ENCODE measurements at places on chromosomes 13 and 19.

- DNase-seq, result no peak
Observed at GRCh38 chr19:40272261-40272660, 12.9 kb downstream of the AKT2 start.

- DNase-seq, result no peak
Observed at GRCh38 chr13:93101226-93101734, 125.3 kb upstream of the GPC6 start.

GRCh38 chr19:8074501-8074900 is 21.9 kb downstream of the CCL25 start:
- DNase-seq, result no peak

- no peak for DNase-seq
Observed at GRCh38 chr13:78046331-78046730, 127.7 kb upstream of the EDNRB start.

DNA sequence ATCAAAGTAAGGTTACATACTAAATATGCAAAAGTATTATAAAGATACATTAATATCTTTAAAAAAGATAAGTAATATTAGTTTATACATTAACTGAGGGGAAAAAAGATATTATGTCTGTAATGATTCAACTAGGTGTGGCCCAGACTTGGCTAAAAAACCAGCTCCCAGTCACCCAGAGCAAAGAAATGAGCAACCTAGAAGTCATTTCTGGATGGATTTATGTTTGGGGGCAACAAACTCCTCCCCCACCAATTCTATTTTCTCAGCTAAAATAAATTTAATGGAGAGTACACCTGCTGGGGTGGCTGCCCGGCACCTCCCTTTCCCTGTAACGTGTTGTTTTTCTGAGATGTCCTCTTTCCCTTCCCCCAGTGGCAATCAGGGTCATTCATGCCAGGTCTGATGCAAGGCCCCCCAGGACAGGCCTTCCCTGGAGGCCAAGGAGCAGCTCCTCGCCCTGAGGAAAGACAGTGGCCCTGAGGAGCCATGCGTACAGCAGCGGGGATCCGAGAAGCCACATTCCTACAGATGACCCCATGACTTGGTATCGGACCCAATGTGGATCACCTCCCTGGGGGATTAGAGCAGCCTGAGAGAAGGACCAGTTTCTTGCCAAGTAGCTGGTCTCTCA is 78.6 kb upstream of the DOCK9 start:
- DNase-seq, result no peak

DNA sequence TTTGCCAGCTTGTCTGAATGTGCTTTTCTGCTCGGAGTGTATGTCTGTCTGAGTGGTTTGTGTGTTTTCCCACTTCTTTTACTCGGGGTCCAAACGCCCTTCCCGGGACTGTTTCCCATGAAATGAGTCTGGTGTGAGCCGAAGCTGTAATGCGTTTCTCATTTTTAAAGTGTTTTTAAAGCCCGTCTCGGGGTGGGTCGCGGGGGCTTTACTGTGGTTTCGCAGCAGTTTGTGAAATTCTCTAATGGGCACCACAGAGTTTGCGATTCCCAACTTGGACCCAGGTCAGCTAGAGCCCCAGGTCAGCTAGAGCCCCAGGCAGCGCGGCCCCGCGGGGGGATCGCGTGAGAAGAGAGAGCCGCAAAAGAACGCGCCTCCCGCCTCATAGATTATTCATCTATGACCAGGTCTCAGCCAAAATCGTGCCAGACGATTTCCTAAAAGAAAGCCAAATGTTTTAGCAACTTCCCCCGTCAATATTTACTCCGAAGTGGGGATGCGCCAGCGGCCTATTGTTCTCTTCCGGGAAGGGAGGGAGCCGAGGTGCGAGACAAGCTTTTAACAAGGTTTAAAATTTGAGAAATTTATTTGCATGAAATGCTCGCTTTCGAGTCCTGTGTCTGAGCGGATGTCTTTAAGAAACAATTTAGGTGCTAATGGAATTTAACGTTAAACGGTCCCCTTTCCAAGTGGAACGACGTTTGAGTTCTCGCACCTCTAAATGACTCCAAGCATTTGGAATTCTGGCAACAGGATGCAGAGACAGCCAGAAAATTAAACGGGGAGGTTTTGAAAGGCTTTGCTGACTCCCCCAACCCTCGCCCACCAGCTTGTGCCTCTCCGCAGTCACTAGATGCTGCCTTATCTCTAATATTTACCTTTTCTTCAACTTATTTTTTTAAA is 2.2 kb downstream of the ZIC2 start:
- DNase-seq, result no peak

DNA sequence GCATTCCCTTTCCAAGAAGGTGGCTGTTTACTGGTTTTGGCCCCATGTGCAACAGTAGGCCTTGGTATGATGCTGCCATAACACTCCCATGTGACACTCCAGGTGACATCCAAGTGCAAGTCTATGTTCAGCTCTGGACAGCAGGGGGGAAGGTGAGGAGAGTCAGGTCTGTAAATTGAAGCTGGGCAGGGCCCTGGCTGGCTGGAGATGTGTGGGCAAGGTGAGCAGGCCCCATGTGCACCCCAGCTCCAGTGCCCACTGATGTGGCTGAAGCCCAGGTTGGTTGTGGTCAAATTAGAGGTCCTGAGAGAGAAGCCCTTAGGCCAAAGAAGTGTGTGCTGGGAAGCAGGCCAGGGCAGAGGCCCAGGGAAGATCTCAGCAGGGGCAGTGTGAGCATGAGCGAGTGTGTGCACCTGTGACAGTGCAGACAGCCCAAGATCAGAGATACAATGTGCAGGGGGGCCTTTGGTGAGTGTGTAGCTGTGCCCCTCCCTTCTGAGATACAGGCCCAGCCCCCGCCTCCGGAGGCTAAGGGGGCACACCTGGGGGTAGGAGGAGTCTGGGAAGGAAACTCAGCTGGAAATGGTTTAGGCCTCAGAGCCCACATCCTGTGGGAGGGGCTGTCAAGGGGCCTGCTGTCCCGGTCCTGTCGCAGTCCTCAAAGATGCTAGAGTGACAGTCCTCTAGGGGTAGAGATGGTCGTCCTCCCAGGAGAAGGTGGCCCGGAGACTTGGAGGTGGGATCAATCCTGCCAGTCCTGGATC is 18.6 kb downstream of the DEDD2 start:
- DNase-seq, result no peak

DNA sequence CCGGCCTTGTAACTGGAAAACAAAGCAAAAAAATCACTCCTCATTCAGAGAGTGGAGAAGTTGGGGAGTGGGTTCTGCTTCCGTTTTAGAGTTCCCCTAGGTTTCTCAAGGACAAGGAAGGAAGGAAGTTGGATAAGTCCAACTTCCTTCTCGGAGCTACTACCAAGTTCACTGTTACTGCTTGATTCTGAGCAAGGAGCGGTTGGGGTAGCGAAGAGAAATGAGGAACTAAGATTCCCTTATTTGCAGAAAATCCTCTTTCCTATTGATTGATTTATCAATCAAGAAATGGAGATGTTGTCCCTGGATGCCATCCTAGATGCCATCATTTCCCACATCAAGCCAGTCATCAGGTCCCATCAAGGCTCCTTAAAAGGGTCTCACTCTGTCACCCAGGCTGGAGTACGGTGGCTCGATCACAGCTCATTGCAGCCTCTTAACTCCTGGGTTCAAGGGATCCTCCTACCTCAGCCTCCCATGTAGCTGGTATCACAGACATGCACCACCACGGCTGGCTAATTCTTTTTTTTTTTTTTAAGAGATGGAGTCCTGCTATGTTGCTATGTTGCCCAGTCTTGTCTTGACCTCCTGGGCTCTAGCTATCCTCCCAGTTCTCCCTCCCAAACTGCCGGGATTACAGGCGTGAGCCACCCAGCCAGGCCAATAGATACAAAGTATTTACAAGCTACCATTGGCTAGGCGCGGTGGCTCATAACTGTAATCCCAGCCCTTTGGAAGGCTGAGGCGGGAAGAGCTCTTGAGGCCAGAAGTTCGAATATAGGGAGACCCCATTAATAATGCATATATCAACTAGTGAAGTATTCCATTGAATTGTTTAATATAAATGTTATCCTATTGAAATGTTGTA is 809 bp upstream of the B9D2 start:
- no peak for DNase-seq

DNA sequence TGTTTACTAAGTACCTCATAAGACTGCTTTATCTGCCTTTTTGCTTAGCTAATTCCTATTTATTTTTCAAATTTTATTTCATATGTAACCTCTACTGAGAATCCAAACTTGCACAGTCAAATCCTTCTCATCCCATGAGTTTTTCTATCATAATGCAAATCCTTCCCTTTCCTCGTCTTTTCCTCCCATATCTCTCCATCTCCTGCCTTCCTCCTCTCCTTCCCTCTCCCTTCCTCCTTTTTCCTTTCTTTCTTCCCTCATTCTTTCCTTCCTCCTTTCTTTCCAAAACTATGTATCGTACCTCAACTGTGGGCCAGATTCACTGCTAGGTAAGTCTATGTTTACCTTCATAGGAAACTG is 201.4 kb upstream of the TMTC4 start:
- no peak for DNase-seq

GRCh38 chr13:25766576-25766975 is 285.2 kb downstream of the SHISA2 start:
- no peak for DNase-seq

- peak; percentile 79 for DNase-seq
Observed at GRCh38 chr19:14432791-14433553, at the start of gene PKN1. PKN1 (plus strand) TSS chr19:14433306; CDS start chr19:14433522, 216 bp downstream.

GRCh38 chr13:48297131-48297786 is 6.3 kb upstream of the RB1 start:
- DNase-seq, result no peak

DNA sequence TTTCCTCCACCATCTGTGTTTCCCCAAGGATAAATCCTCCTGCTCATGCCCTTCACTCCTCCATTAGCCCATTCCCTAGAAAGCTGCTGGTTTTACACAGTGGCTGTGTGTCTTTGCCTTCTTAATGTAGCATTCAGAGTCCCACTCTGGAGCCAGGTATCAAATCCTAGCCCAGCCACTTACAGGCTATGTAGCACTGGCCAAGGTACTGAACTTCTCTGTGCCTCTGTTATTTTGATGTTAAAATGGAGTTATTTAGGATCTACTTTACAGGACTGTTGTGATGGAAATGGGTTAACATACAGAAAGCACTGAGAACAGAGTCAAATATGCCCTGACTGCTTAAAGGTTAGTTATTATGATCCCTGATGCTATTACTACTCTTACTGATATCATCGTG is 1.5 kb upstream of the ZSCAN4 start:
- DNase-seq, result no peak

DNA sequence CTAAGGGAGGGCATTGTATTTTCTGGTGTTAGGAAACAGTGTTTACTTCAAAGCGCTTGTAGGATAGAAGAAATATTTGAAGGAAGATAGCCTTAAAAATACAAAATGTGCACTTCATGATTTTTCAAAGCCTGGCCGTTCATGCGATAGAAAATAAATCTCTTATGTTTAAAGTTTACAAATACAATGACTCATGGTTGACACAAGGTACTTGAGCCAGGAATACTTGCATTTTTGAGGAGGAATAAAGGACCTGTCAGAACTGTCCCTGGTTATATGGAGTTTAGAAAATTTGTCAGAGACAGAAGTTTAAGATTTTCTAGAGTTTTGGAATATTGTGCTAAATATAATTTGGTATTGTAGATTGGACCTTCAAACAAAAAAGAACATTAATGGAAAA is 1223.2 kb upstream of the SLC10A2 start:
- no peak for DNase-seq

DNA sequence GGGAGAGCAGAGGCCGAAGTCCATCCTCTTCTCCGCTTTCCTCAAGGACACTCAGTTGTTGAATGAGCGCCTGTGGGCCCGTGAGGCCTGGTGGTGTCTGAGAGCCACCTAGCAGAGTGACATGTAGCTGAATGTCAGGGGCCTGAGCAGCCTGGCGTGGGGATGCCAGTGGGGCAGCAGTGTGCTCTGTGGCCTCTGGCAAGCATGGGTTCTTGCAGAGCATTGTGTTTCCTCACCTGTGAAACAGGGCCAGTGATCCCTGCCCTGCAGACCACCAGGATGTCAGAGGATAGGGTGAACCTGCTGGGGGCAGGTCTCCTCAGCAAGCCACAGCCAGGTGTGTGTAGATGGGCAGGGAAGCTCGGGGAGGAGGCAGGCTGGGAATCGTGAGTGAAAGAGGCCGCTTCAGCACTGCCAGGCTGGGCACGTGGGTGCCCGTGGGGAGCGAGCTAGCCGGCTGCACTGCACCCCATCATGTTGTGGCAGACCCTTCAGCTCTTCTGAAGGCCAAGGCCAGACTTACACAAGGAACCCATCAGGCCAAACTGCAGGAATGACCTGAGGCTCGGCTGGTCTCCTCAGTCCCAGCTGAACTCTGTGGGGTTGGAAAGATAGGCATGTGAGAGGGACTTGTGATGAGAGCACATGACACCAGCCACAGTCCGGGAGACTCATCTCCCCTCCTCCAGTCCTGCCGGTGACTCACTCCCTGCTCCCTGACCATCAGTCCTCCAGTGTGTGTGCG is 5.0 kb downstream of the PPP1R37 start:
- no peak for DNase-seq

DNA sequence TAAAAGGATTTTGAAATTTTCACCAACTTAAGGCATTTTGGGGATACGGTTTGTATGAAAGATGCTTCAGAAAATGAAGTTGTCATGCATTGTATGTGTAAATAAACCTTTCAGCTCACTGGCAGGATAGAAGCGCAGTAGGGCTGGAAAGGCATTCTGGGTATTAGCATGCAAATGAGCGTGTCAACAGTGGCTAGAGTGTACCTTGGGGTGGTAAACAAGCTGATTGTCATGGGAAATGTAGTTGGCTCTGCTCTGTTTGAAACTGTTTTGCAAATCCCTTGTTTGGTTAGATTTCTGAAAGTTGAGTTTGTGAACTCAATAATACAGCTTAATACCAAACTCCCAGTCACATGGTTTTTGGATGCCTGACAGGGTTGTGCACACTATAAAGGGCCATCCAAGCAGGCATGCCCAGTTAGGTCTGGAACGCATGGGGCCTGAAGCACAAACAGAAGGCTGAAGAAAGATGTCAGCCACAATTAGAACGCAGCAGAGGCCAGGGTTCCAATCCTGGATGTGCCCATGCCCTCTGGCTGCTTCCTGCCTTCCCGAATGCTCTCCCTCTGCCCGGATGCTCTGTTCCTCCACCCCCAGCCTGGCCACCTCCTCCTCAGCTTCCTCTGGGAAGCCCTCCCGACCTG is 14.6 kb downstream of the GSX1 start:
- DNase-seq, result no peak

DNA sequence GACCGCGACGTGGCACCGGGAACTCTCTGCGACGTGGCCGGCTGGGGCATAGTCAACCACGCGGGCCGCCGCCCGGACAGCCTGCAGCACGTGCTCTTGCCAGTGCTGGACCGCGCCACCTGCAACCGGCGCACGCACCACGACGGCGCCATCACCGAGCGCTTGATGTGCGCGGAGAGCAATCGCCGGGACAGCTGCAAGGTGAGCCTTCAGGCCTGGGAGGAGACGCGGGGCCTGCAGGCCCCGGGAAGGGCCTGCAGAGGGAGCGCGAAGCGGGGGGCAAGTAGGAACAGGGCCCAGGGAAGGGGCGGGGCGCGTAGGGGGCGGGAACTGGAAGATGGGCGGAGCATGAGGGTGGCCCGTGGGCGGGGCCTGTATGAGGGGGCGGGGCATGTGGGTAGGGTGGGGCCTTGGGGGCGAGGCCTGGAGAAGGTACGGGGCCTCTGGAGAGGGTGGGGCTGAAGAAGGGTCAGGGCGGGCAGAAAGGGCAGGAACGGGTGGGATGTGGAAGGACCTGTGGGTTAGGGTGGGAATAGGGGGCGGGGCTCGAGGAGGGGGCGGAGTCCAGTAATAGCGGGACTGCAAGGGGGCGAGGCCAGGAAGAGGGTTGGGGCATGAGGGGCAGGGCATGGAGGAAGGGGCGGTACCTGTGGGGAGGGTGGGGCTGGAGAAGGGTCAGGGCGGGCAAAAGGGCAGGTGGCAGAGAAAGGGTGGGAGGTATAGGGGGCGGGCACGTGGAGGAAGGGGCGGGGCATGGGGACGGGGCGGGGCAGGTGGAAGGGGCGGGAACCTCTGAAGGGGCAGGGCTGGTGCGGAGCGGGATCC is 2.5 kb downstream of the CFD start:
- no peak for DNase-seq

- DNase-seq, result no peak
Observed at GRCh38 chr13:76820759-76821158, 65.4 kb downstream of the KCTD12 start.

All from cardiac septum (tissue), 1 donor.